Urinary bladder (tissue), 4 donors: ENCODE measurements at places on chromosomes 2 and 18.

DNA sequence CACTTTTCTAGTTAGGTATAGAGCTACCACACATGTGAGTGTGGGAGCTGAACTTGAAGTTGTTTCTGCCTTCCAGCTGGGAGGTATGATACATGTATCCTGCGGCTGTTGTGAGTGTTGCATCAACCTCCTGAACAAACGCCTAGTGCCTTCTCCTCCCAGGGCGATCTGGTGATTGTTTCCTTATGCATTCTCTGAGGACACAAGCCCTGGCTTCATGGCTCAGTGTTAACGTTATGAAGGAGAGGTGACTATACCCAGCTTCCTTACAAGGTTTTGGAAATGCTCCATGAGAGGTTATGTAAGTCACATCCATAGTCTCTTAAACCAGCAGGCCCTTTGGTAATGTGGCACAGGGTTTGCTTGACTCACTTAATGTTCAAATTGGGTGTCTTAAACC lies 64.9 kb downstream of the SPRED2 start:
- no peak for DNase-seq

GRCh38 chr2:138329591-138329990 lies 172.0 kb upstream of the SPOPL start:
- DNase-seq, result no peak

- DNase-seq, result no peak
These were observed 28.0 kb downstream of the DNER start for GRCh38 chr2:229686122-229686919.

GRCh38 chr2:53114582-53114981 lies 653.0 kb upstream of the CHAC2 start:
- no peak for DNase-seq

DNA sequence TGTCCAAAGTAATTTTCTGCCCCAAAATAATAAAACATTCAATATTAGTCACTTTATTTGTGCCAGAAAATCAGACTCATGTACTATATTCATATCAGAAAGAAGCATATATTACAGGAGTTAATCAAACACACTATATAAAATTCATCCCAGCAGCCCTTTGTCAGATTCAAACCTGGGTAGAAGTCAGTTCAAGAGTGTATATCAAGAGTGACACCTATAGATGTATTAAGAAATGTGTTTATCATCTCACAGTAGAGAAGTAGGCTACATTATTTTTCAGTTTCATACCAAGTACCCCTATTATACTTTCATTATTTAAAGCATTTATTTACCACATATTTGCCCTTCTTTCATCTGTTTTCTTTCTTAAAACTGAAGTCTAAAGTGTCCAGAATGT lies 193.2 kb upstream of the DDX18 start:
- DNase-seq, result no peak

DNA sequence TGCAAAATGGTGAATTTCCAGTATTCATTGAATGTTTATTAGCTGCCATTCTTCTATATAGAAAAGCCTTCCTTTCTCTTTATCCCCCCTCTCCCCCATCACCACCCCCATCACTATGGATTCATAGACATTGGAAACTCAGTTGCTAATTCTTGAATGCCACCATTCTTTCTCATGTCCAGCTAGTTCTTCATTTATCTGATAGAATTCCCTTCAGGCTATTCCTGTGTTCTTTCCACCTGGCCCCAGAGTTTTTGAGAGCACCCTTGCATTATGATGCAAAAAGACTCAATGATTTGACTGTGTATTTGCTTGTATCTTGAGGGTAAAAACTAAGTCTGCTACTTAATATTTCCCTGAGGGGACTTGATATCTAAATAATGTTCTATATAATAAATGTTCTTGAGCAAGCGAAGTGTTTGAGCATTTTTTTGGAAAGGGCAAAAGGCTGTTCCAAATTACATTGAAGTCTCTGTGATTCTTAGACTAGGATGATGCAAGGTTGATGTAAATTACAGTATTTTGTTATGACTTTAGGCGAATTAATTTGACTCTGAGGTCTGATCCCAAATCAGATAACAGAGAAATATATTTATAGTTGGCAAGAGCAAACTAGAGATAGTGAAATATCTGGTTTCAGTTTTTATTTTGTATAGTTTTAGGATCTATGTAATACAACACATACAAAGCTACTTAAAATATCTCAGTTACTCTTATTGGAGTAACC lies 18.8 kb upstream of the SOS1 start:
- DNase-seq, result no peak
